ENCODE measurements at places on chromosomes 1 and 21.

GRCh38 chr1:203754455-203754864, 10.5 kb upstream of the LAX1 start:
- DNase-seq: no peak

DNA sequence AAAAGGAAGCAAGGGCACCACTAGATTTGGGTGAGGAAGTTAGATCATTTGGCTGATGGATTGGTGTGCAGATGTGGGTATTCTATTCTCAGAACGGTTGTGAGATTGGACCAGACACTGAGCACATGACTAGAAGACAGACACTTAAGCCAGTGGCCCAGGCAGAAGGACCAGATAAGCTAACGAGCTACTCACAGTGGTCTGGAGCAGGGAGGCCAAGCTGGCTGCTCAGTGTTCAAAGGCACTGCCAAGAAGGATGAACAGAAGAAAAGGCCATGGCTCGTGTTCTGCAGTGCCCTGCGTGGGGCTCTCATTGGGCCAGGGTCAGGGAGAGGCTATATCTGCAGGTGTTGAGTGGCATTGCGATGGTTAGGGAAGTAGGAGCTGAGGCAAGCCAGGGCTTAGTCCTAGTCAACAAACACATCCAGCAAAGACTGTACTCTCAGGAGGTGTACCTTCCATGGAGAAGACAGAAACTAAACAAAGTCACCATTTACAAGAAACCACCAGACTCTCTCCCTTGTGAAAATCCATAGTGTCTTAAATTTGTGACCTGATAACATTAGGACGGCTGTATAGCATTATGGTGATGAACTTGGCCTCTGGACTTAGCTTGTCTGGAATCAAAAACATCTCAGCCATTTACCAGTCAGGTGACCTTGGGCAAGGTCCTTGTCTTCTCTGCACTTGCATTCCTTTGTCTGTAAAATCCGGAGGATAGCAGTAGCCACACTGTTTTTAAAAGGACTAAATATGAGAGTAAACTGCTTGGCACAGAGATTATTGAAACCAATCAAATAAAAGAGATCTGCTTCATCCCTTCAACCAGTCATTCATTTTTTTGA, 274.5 kb downstream of the SIPA1L2 start:
- DNase-seq: no peak

- no peak for DNase-seq
These were observed 161.1 kb upstream of the RRP15 start for GRCh38 chr1:218123968-218124367.

DNA sequence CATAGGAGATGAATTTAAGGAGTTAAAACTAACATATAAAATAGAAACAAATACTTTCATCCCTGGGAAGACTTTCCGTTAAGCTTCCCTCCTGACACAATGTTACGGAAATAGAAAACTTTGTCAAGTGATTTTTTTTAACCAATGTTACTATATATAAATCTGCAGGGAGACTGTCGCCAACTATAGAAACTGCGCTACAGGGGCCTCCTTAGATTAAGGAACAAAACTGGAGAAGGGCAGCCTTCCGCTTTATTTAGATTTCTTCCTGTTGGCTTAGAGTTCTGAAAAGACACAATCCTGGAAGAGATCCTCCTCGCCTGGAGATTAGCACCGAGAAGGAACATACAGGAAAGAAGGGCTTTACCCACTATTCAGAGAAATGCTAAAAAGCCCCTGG, 1.5 kb downstream of the MGST3 start:
- DNase-seq: no peak

DNA sequence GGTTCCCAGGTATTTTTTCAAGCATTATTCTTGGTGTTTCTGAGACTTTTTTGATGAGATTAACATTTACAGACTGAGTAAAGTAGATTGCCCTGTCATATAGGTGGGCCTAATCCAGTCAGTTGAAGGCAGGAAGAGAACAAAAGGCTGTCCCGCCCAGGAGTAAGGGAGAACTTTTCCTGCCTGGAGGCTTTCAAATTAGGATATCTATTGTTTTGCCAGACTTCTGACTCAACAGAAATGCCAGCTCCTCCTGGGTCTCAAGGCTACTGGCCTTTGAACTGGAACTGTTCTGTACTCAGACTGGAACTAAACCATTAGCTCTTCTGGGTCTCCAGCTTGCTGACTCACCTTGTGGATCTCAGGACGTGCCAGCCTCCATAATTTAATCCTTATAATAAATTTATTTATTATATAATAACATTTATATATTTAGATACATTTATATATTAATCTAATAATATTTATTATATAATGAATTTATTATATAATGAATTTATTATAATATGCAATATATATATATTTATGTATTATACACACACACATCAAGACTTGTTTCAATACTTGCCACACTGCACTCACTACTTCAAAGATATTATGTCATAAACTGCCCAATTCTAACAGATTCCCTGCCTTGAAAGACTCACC, 510.8 kb upstream of the B3GALT2 start:
- no peak for DNase-seq

DNA sequence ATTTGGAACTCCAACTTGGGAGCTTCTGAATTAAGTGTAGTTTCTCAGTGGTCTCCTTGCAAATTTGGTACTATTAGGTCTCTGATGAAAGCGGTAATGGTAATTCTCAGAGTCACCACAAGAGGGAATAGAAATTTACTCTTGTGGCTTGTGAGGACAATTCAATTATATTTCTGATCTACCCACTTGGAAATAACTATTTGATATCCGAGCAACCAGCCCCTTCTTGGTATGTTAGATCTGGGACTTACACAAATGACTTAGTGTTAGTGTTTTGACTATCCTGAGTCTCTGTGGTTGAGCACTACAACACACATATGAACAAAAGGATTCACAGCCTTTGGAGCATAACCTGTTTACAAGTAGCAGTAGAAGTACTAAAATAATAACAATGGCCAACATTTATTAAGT, 68.1 kb downstream of the RPS6KA1 start:
- peak; percentile 42 for DNase-seq

GRCh38 chr1:100752791-100753190, 33.2 kb downstream of the VCAM1 start:
- DNase-seq: no peak

DNA sequence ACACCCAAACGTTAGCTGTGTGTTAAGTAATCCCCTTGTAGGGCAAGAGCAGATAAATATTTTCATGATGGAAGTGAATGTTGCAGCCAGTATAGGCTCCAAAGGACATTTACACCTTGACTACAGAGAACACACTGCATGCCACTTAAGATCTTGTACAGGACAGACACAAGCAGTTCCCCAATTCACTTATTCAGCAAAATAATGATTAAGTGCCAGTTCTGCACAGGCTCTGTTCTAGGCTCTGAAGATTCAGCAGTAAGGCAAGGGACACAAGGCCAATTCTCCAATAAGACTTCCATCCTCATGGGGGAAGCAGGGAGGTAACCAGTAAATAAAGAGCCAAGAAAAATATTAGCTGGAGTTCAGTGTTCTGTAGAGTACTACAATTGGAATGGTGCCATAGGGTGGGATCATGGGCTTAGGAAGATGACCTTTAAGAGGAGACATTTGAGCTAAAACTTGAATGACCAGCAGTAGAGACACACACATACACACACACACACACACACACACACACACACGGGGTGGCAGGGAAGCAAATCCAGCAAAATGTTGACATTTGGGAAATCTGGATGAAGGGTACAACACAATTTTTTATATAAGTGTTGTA, 199.9 kb upstream of the JUN start:
- no peak for DNase-seq

Measured in 8988T (cell line).